ENCODE measurements at places on chromosomes 1 and 21.

GRCh38 chr1:150009604-150010392, 728 bp downstream of the OTUD7B start:
- no peak for DNase-seq

GRCh38 chr1:171166361-171166760, 18.7 kb upstream of the FMO2 start:
- DNase-seq: no peak

GRCh38 chr1:177723533-177723932, 246.3 kb downstream of the SEC16B start:
- DNase-seq: no peak

DNA sequence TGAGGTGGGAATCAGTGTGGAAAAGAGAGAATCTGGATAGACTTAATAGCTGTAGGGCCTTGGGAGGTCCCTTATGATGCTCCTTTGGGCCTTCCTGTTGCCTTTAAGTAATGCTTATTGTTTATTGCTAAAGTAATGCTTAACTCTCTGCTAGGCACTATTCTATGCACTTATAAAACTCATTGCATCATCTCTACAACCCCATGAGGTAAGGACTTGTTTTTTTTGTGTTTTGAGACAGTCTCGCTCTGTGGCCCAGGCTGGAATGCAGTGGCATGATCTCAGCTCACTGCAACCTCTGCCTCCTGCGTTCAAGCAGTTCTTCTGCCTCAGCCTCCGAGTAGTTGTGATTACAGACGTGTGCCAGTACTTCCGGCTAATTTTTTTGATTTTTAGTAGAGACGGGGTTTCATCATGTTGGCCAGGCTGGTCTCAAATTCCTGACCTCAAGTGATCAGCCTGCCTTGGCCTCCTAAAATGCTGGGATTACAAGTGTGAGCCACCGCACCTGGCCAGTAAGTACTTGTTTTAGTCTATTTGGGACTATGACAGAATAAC, 22.3 kb downstream of the NECAP2 start:
- DNase-seq: no peak

- no peak for DNase-seq
Measured at GRCh38 chr1:54453509-54453908, 47.3 kb upstream of the SSBP3 start.

DNA sequence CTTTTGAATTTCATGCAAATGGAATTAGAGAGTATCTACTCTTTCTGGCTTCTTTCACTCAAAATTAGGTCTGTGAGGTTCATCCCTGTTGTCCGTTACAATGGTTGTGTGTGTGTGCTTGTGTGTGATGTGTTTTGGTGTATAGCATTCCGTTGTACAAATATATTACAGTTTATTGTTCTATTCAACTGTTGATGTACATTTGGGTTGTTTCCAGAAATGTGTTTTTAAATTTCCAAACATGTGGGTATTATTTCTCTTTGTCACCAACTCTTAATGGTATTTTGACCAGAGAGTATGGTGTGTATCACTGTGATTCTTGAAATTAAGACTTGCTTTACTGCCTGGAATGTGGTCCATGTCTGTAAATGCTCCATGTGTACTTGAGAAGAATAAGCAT, 16.8 kb upstream of the HCRTR1 start:
- no peak for DNase-seq

GRCh38 chr1:103177108-103177775, 68.9 kb upstream of the COL11A1 start:
- no peak for DNase-seq

DNA sequence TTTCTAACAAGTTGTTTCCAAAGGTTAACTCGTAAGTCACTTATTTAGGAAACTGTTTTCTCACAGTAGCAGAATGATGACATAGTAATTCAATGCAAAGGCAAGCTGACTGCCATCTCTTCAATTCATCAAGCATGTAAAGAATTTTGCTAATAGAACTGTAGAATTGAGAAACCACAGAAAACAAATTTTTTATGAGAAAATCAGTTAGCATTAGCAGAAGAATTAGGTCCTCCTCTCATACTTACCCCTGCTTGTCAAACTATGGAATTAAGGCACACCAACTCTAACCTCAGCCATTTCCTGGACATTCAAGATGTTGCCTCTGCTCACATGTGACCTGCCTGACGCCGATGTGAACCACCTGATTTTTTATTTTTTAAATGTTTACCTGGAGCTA, 115.2 kb downstream of the LRRC40 start:
- DNase-seq: no peak

- DNase-seq: no peak
Measured at GRCh38 chr1:21751281-21751680, 31.7 kb downstream of the USP48 start.

DNA sequence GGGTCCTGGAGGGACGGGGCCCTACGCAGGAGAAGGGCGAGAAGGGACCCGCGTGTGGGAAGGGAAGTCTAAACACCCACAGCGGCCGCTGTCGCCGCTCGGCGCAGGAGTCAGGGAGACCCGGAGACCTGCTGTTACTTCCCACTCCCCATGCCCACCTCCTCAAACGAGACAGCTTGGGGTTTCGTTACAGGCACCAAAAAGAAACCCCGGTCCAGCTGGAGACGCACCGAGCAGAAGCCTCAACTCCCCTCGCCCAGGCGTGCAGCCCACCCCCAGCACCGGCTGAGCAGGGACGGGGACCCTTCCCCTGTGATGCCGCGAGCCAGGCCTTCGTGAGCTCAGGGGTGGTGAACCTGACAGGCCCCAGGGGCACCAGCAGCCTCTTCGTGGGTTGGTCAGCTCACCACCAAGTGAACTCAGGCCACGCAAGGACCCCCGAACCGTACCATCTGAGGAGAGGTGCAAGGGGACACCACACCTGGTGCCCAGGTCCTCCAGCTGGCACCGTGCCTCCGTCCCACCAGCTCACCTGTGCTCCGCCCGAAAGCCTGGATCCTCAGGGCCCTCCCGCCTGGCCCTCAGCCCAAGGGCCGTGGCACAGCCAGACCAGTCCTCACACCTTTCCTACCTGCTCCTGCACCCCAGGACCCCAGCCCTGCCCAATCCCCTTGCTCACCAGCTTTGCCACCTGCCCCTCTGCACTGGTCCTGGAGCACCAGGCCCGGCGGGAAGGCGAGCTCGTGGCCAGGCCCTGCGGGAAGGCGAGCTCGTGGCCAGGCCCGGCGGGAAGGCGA, 5.0 kb downstream of the SDF4 start:
- no peak for DNase-seq

DNA sequence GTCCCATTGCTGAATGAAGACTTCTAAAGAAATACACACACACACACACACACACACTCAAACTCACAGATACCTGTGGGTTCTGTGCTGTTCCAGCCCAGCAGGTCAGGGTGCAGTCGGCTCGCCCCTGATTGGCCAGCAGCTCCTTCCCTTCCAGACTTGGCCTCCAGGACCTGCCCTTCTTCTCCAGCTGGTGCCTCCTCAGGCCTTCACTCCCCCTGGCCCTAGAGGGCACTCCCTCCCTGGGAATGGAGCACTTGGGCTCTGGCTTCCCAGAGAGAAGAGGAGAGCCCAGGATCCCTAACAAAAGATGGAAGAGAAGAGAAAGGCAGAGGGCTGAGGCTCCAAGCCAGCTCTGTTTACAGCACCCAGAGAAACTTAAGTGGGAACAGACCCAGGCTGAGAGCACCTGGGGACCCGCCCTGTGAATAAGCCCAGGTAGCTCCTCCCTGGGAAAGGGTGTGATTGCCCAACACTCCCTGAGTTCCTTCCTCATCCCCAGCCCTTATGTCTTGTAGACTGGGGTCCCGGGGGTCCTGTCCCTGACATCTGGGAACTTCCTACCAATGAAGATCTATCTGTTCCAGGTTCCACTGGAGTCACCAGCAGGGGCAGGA, at the start of gene PGLYRP3:
TSS of gene PGLYRP3 (minus strand) at position 383 of the 617 bp plus-strand sequence. CDS start 2,287 bp downstream, outside the sequence.
- no peak for DNase-seq

- peak; percentile 68 for DNase-seq
Measured at GRCh38 chr21:33362044-33362555, 37.3 kb downstream of the IFNAR1 start.

DNA sequence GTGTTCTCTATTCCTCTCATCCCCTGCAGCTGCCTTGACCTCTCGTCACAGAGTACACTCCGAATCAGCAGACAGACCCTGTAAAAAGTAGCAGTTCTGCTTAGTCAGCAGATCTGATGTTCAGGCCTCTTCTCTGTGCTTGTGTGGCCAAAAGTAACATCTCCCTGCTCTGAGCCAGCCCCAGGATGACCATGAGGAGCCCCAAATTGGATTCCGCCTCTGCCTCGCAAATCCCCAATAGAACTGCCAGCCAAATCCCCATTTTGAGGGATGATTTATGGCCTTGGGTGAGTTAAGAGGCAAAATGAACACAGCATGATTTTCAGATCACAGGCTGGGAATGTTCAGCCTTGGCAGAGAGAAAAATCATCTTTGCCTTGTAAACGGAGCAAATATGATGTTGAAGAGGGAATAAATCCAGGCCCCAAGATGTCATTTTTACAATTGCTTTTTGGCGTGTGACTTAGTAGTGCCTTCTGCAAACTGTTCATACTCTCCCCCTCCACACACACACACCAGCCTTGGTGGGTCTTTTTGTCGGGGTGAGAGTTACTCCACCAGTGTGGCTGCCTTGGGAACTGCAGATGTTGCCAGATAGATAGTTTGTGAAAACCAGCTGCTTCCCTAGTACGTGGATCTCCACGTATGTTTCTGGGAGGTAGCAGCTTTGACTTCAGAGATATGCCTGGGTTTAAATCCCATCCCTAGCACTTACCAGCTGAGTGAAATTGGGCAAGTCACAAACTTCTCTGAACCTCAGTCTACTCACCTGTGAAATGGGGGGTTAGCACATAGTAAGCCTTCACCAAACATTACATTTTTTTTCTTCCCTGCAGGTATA, 77.8 kb downstream of the MAN1C1 start:
- no peak for DNase-seq

- no peak for DNase-seq
Measured at GRCh38 chr1:187645651-187646050, 816.9 kb downstream of the PLA2G4A start.

- DNase-seq: no peak
Measured at GRCh38 chr1:109314795-109315194, 8.0 kb upstream of the MYBPHL start.

DNA sequence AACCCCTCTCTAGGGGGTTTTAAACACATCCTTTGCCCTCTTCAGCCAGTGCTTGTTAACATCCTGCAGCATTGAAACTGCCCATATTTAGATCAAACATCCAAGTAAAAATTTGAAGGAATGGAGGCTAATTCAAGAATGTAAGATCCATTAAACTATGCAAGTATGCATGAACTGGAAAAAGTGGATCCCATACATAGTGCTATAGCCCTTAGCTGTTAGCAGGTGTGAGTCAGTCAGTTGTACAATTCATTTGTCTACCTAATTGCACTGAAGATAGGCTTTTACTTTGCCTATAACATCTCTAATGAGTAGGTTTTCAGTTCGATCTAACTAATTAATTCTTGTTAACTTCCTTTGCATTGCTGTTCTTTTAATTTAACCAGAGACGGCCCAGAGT, 270.9 kb downstream of the LMO4 start:
- DNase-seq: no peak

DNA sequence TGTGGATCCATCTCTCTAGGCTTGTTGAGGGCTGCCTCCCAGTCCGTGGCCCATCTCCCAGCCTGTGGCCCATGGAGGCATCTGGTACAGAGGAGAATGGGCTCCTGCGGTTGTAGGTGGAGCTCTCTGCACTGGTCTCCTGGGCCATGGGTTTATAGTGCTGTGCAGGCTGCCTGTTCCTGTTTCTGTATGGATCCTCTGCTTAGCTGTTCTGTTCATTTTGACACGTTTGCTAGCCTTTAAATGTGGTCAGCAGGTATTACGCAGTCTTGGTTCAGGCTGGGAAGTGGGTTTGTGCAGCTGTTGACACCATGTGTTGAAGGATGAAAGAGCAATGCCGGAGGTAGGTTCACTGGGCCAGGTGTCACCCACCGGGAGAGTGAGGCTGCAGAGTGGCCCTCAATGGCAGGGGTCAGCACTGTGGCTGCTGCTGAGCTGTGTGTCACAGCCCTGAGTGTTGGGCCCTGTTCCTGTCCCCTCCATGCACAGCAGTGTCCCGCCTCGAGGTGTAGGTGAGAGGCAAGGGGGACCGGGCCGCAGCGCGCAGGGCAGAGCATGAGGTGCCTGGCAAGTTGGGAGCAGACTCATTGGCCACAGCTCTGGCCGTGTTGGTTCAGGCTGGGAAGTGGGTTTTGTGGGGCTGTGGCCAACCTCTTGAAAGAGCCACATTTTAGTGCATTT, 39.0 kb downstream of the SNAP47 start:
- no peak for DNase-seq

DNA sequence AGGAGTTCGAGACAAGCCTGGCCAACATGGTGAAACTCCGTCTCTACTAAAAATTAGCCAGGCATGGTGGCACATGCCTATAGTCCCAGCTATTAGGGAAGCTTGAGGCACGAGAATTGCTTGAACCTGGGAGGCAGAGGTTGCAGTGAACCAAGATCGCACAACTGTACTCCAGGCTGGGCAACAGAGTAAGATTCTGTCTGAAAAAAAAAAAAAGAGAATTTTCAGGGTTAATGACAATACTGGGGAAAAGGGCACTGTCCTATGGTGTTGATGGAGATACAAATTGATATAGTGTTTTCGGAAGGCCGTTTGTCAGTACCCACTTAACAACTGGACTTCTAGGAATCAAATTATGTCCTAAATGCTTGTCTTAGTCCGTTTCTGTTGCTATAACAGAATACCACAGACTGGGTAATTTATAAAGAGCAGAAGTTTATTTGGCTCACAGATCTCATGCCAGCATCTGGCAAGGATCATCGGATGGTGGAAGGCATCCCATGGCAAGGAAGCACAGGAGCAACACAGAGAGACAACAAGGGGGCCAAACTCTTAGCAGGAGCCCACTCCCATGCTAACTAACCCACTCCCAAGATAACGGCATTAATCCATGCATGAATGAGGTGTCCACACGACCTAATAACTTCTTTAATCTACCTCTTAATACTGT, 41.3 kb downstream of the ZBTB8A start:
- no peak for DNase-seq

GRCh38 chr1:31111290-31111951, 45.9 kb upstream of the PUM1 start:
- DNase-seq: no peak

- no peak for DNase-seq
Measured at GRCh38 chr21:41869771-41870170, 9.4 kb downstream of the PRDM15 start.

DNA sequence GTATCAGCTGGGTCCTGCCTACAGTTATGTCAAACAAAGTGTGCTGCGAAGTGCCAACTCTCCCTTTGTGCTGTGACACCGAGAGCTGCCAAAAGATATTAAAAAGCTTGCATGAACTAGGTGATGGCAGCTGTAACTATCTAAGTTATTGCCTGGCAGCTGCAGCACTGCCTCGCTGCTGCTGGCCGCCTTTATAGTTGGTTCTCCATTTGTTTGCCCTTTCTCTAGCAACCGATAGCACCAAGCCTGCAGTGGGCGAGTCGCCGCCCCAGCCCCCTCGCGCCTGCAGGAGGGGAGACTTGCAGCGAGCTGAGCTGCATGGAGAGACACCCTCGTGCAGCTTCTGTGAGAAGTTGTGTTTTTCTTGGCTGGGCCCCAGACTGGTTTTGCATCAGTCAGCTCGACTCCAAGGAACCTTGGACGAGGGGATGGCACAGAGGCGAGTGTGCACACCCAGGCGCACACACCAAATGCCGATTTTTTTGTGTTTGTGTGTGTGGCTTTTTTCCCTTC, 330.6 kb downstream of the RPS6KC1 start:
- DNase-seq: no peak
